ENCODE measurements at places on chromosomes 12 and 14. TPM values are rescaled to one million over a fixed set of nuclear protein-coding genes. Genes with fewer than 3 reads are reported as not detected.

GRCh38 chr14:29684926-29685325, 242.7 kb downstream of the PRKD1 start:
- DNase-seq, result no peak

DNA sequence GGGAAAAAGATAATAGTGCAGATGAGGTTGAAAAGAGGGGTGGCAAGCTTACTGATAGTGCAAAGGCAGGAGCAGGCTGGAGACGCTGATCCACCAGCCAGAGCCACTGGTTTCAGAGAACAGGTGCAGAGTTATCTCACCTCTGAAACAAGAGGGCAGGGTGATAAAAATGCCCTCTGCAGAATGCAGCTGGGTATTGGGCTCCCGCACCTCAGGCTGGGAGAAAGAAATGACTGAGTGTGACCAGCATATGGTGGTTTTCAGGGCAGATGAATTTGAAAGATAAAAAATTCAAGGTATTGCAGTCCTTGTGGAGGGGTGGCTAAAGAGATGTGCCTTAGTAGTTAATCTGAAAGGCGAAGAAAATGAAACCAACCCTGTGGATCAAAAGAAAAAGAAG, 2.9 kb upstream of the TMEM30B start:
- no peak for DNase-seq

GRCh38 chr14:24172871-24173281, 996 bp downstream of the REC8 start:
- DNase-seq, result no peak

GRCh38 chr14:99698642-99699041, 14.5 kb downstream of the CYP46A1 start:
- no peak for DNase-seq

DNA sequence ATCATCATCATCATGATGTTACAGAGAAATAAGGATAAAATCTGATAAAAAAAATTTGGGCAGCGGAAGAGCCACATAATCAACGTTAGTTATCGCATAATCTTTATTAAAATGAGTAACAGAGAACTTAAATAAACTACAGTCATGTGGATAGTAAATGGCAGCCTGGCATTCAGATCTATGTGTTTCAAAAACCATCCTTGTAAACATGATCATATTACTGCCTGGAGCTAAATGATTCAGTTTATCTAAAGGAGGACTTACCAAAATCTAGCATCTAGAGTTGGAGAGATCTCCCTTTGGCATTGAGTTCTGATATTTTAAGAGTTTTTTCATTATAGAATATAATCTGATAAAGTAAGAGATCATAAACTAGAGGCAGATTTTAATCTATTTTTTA, 200.1 kb upstream of the MGAT4C start:
- no peak for DNase-seq

DNA sequence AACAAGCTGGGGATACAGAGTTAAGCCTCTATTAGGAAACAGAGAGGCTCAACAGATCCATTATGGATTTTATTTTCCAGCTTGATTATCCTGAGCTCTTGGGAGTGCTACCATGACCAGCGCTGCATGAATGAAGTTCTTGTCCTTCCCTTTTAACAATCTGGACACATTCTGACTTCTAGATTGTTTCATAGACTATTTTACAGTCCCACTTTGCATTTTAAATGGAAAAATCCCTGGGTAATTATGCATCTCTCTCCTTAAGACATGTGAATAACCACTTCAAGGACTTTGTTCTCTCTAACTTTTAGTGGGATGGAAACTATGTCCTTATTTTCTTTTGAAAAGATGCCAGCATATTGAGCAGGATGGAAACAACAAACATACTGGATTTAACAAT, 2.0 kb downstream of the CCDC198 start:
- DNase-seq, result no peak

- no peak for DNase-seq
Observed at GRCh38 chr12:117032593-117033381, 66.4 kb downstream of the TESC start.

GRCh38 chr12:50725011-50725942, 38.6 kb upstream of the ATF1 start:
- DNase-seq, result no peak

- DNase-seq, result no peak
Observed at GRCh38 chr12:24772813-24773212, 176.1 kb downstream of the BCAT1 start.

DNA sequence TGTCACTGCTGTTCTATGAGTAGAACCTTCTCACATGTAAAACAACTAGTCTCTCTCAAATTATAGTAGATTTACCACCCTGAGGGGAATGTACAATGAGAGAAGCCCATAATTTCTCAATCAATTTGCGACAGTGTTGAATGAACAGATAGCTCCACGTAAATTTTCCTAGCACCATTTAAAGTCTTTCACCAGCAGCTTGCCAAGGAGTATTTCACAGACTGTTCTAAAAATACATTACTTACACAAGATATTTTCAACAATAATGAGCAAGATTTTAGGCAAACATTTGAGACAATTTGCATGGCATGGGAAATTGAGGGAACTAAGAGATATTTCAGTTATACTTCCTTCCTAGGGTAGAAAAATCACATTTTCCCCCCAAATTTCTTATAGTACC, 151.6 kb downstream of the KICS2 start:
- DNase-seq, result no peak

- no peak for DNase-seq
Observed at GRCh38 chr12:93707836-93708235, 30.7 kb downstream of the CRADD start.

- DNase-seq, result no peak
Observed at GRCh38 chr12:5493018-5493417, 61.1 kb downstream of the NTF3 start.

DNA sequence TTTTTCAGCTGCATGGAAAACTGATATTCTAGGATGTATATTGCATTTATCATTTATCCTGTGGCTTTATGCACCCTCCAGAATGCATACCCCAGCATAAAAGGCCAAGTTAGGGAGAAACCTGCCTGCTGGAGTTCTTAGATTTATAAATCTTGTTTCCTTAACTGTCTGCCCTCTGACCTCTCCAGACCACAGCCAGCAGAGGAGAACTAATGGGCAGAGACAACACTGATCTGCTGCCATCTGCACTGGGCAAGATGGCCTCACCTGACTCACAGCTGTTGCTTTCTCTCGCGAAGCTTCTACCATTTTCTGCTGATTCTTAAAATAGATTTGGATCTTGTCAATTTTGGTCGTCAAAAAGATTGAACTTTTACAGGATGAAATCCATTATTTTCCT, 65.8 kb downstream of the PPP2R5C start:
- no peak for DNase-seq

GRCh38 chr14:51304438-51304837, 64.4 kb downstream of the TMX1 start:
- no peak for DNase-seq

DNA sequence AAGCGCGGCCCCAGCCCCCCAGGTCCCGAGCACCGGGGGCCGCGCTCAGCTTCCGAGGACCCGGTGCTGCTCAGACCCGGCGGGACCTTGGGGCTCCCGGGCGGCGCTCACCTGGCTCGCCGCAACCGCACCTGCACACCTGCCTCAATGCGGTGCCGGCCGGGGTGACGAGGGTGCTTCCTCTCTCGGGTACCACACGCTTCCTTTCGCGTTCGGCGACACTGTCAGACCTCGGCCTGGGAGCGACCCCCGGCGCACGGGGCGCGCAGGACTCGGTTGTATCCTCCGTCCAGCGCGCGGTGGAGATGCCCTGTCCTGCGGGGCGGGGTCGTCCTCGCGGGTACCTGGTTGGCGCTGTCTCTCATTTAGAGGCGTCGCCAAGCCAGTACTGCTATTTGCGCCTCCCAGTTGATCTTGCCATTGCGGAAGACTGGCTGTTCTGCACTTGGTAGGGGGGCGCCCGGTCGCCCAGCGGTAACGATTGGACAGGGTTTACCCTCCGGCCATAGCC, 718 bp downstream of the PACS2 start:
- no peak for DNase-seq

GRCh38 chr12:116582610-116583009, 23.4 kb downstream of the MAP1LC3B2 start:
- DNase-seq, result no peak

DNA sequence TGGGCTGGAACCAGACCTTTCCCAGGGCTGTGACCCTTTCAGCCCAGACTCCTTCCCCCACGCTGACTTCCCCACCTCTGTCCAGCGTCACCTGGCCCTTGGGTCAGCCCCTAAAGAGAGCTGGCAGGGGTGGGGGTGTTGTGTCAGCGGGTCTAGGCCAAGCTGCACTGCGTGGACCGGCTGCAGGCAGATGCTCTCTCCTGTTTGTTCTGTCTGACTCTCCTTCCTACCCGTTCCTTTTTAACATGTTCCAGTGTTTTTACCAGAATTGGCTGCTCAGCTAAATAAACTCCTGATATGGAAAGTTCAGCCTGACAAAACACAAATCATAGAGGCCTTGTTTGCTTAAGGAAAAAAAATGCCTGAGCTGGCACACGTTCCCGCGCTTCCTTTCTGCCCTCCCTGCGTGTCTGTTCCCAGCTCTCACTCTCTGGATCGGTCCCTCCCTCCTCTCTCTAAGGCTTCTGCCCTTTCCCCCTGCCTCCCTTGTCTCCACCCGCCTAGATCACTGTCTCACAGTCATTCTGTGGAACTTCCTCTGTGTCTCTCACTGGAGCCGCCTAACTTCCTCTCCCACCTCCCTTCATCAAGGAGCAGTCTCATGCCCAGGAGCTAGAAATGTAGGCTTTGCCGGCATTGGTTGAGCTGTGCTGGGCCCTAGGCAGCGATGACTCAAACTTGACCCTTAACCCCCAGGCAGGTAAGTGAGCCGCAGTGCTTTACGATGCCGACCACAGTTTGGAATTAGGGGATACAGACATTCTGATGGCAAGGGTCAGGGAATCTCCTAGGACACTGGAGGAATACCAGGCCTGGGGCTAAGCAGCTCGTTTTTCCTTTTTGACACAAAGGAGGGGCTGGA, 15.5 kb upstream of the MLXIP start:
- peak; percentile 33 for DNase-seq

DNA sequence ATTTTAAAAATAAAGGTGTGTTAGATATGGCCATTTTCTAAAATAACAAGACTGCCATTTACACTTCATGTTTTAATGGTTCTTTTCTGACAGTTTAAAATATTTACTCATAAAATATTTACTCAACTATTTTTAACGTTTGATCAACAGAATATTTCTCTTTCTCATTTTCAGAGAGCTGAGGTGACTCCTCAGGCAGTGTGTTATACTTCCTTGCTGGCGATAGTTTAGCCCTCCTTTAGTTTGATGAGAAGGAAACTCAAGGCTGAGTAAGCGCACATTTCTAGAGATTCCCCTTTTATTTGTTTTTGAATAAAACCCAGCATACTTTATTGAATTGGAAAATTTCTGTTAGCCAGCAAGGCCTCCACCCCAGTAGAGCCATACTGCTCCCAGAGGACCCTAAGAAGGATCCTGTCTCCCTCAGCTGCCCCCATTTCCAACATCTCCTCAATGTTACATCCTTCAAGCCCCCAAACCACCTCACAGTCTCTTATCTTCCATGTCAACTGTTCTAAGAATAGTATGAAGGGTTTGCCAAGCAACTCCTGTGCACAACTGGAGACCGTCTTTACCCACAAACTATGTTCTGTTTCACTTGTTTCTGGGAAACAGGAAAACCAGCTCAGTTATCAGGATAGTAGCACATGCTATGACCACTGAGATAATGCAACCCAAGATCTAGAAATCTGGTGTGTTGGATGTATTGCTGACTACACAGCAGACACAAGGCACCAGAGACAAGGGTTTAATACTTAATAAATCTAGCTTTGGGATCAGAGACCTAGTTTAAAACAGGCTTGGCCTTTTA, 129.5 kb downstream of the STXBP6 start:
- no peak for DNase-seq

- DNase-seq, result no peak
Observed at GRCh38 chr12:66612090-66612775, 66.6 kb downstream of the GRIP1 start.

GRCh38 chr12:98895086-98895651, 250.1 kb downstream of the APAF1 start:
- no peak for DNase-seq

- no peak for DNase-seq
Observed at GRCh38 chr12:5577211-5577612, 145.3 kb downstream of the NTF3 start.

DNA sequence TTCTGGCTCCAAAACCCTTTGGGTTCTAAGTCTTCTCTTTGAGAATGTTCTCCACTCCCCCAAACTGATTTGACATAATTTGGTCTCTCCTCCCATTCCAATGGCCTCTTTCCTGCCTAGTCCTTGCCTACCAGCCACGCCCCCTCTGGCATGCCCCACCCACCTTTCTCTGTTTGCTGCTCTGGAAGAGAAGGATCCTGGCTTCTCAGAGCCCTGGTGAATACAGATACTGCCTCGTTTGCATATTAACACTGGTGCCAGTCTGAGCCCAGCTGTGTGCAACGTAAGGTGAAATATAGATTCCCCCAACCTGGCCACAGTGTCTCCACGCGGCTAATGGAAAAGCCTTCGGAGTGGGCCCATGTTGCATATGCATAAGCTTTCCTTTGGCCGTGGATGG, 79.7 kb downstream of the PAPOLA start:
- no peak for DNase-seq

DNA sequence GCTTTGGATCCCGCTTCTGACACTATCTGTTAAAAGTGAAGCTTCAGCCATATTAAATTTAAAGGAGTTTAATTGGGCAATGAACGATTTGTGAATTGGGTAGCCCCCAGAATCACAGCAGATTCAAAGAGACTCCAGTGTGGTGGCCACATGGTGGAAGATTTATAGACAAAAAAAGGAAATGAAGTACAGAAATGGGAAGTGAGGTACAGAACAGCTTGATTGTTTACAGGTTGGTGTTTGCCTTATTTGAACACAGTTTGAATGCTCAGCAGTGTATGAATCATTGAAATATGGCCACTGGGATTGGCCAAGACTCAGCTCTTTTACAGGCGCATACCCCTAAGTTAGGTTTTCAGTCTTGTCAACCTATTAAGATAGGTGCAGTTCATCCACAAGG, 21.9 kb downstream of the CCDC91 start:
- DNase-seq, result no peak

The APOF gene
- not detected for polyA plus RNA-seq

The CYP27B1 gene
- 33.6 TPM for polyA plus RNA-seq

The TBX3 gene
- polyA plus RNA-seq, result 5.3 TPM

The CLEC4D gene
- polyA plus RNA-seq, result not detected

The PMEL gene
- 1.3 TPM for polyA plus RNA-seq

The ST8SIA1 gene
- polyA plus RNA-seq, result 0.46 TPM

The ADAM20 gene
- 0.08 TPM for polyA plus RNA-seq

The TAS2R7 gene
- not detected for polyA plus RNA-seq

The NINJ2 gene
- polyA plus RNA-seq, result 0.94 TPM

The TMEM132D gene
- polyA plus RNA-seq, result not detected

The B4GALNT1 gene
- polyA plus RNA-seq, result 0.08 TPM

Data from keratinocyte (primary cell).